ENCODE measurements at places on chromosomes 7 and 10. TPM values are rescaled to one million over a fixed set of nuclear protein-coding genes. Genes with fewer than 3 reads are reported as not detected.

The TDRD1 gene
- total RNA-seq, result not detected

The PPP1R3A gene
- total RNA-seq, result not detected

The IGF2BP3 gene
- 128 TPM for total RNA-seq

The TFAM gene
- 28.4 TPM for total RNA-seq

The FAM13C gene
- total RNA-seq, result 8.3 TPM

The SEC61A2 gene
- total RNA-seq, result 6.0 TPM

The CLEC5A gene
- not detected for total RNA-seq

The CHAT gene
- total RNA-seq, result not detected

The ADRB1 gene
- total RNA-seq, result 12.4 TPM

The TRIM73 gene
- 0.98 TPM for total RNA-seq

The PKD2L1 gene
- total RNA-seq, result not detected

The LOXL4 gene
- total RNA-seq, result 0.38 TPM

The SOSTDC1 gene
- total RNA-seq, result not detected

The CDNF gene
- 1.6 TPM for total RNA-seq

The SEC24C gene
- total RNA-seq, result 62.3 TPM

The PRSS37 gene
- not detected for total RNA-seq

The GIMAP1 gene
- total RNA-seq, result 14.4 TPM

The NUTM2E gene
- 0.38 TPM for total RNA-seq

The HOXA4 gene
- 1.6 TPM for total RNA-seq

The SPDYE8 gene
- total RNA-seq, result not detected

The PNLIP gene
- total RNA-seq, result not detected

The CTAGE6 gene
- 0.65 TPM for total RNA-seq

The KNDC1 gene
- not detected for total RNA-seq

The HOGA1 gene
- total RNA-seq, result 0.33 TPM

The SNX10 gene
- 0.65 TPM for total RNA-seq

The IDI2 gene
- total RNA-seq, result not detected

The CPED1 gene
- total RNA-seq, result 2.5 TPM

The PTPRZ1 gene
- not detected for total RNA-seq

The MRPL43 gene
- 51.0 TPM for total RNA-seq

The GRID1 gene
- total RNA-seq, result not detected

The MYO1G gene
- total RNA-seq, result 0.10 TPM

The MTG1 gene
- 40.5 TPM for total RNA-seq

The PILRA gene
- 0.38 TPM for total RNA-seq

The POM121 gene
- total RNA-seq, result 10.8 TPM

The BAIAP2L1 gene
- 0.76 TPM for total RNA-seq

The CYP2E1 gene
- total RNA-seq, result 0.76 TPM

The WDFY4 gene
- 1.3 TPM for total RNA-seq

The FGFR2 gene
- total RNA-seq, result not detected

The GNAT3 gene
- total RNA-seq, result not detected

The IFIT1B gene
- not detected for total RNA-seq

The RNF32 gene
- total RNA-seq, result not detected

The PTPN20 gene
- 0.19 TPM for total RNA-seq

The GJD4 gene
- not detected for total RNA-seq

The GPR26 gene
- not detected for total RNA-seq

The SYNPO2L gene
- not detected for total RNA-seq

The DTX2 gene
- total RNA-seq, result 6.9 TPM

The ENTPD1 gene
- total RNA-seq, result 40.5 TPM

Measured in vein endothelial cell (primary cell).